Suppressor macrophage treated with lipopolysaccharide for 1 hour (primary cell): ENCODE measurements at places on chromosomes 2 and 18.
A peak's percentile ranks its signal among the peaks of the same experiment; 100 is the strongest.

DNA sequence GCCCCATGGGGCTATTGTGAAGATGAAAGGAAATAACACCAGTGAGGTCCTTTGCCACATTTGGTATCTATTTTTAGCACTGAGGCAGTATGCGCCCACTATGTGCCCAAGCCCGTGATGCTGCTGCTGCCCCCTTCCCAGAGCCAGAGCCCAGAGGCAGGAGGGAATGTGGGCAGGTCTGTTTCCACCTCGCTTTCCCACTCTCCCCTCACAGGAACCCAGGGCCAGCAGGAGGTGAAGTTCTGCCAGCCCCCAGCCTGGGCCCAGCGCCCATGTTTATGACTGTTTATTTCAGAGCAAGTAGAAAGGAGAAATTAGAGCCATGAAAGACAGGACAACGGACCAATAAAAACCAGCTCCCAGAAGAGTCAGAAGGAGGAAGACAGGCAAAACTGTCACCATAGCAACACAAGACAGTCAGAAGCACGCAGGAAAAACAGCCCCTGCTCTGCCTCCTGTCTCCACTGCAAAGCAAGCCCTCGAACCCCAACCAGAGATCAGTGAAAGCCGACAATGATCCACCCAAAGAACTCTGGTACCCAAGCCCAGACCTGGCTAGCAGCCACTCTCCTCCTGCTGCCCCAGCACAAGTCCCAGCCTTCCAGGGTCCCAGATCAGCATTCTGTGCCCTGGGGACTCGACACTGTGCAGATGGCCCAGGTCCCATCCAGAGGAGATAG lies 1.4 kb downstream of the CYRIA start:
- peak; percentile 90 for DNase-seq

GRCh38 chr2:156399224-156399949 lies 36.8 kb upstream of the GPD2 start:
- DNase-seq, result peak; percentile 57

DNA sequence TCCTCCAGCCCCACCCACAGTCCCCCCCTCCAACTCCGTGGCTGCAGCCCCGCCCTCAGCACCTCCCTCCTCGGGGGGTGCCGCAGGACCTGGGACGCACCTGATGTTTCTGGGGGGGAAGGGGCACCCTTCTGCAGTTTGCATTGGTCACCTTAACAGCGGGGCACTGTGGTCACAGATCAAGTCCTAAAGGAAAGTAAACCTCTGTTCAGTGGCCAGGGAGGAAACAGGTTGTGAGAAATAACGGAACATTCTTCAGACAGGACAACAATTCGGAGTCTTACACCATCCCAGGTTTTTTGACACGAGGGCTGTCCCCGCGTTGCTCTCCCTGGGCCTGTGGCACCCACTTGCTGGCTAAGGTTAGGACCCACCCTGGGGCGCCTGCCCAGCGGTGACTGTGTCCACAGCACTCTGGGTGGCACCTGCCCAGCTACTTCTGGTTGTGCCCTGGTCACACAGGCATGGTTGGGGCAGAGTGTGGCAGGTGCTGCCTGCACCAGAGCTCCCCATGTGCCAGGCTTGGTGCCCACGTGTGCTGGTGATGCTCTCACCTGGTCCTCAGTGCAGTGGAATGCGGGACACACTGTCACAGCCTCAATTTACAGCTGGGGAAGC lies 93.5 kb upstream of the OTOS start:
- no peak for DNase-seq

GRCh38 chr2:118202707-118203303 lies 114.5 kb downstream of the INSIG2 start:
- peak; percentile 71 for DNase-seq

- no peak for DNase-seq
Observed at GRCh38 chr18:62846313-62846712, 131.0 kb downstream of the PHLPP1 start.

DNA sequence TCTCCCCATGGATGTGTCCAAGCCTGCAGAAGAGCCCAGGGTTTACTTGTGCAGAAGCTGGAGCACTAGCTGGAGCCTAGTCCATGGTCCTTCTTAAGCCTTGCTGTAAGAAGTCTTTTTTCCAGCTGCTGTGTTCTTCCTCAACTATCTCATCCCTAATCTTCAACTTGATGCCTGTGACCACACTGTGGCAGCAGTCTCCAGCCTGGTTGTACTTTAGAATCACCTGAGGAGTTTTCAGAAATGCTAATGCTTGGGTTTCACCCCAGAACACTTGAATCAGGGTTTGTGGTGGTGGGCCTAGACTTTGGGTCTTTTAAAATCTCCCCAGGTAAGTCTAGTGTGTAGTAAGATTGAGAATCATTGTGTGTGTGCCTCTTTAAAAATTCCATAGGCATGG lies 173.6 kb downstream of the ADCYAP1 start:
- no peak for DNase-seq
